ENCODE measurements at places on chromosomes 6 and 20.

DNA sequence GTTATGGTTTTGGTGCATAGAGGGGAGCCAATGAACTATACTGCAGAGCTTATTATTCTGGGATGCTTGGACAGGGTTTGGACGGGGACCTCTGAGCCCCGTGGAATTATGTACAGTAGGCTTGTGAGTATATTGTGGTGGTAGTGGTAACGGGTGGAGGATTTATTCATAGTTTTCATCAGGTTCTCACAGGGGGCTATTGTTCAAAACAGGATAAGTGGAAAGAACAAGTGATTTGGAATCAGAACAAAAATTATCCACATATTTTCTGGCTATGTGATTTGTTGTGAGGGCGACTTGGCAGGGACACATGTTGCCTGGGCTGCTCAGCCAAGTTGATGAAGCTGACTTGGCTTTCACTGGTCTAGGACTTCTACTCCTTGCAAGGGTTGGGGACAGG, 64.6 kb upstream of the ELOVL5 start:
- DNase-seq = no peak

DNA sequence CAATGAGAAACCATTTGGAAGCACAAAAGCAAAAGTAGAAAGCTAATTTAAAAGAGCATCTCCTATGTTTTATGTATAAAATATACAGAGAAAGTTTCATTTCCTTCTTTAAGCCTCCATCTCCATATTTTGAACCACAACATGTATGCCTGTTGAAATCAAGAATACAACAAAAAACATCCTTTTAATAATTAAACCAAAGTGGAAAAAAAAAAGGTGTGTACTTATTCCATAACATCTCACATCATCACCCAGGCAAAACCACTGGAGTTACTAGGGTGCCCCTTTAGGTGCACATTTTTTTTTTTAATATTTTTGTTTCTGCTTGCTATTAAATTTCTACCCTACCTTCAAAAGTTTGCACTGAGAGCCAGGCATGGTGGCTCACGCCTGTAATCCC, 43.0 kb downstream of the EDN1 start:
- DNase-seq = no peak

DNA sequence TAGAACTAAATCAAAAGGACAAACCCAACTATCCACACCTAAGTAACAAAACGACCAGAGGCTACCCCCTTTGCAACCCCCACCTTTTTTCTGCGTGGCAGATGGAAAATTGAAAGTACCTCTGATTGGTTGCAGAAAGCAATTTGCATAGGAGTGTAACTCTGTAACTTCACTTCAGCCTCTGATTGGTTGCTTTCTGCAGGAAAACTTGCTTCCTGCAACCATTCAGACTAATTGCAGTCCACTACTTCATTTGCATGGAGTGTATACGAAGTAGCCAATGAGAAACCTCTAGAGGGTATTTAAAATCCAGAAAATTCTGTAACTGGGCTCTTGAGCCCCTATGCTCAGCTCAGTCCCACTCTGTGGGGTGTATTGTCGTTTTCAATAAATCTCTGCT, 129.1 kb upstream of the OLIG3 start:
- DNase-seq = no peak

- peak; percentile 42 for DNase-seq
Measured at GRCh38 chr20:23349338-23350195, 1.0 kb upstream of the NXT1 start.

- no peak for DNase-seq
Measured at GRCh38 chr20:42191140-42191860, 573.1 kb upstream of the CHD6 start.

DNA sequence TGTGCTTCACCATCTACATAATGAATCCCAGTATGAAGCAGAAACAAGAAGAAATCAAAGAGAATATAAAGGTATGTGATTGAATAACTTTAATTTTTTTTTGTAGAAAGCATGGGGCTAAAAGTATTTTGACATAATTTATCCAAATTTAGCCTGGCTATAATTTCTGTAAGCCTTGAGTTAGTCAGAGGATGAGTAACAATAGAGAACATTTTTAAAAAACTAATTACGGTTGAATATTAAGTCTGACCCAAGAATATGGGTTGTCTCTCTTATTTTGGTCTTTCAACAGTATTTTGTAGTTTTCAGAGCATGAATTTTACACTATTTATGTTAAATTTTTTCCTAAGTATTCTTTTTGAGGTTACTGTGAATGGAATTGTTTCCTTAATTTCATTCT, 2.5 kb downstream of the GMNN start:
- DNase-seq = no peak
